ENCODE measurements at places on chromosomes 4 and X.

GRCh38 chrX:3271183-3271833, 75.1 kb downstream of the MXRA5 start:
- DNase-seq = no peak

GRCh38 chr4:94262163-94263016, 54.7 kb downstream of the SMARCAD1 start:
- no peak for DNase-seq

DNA sequence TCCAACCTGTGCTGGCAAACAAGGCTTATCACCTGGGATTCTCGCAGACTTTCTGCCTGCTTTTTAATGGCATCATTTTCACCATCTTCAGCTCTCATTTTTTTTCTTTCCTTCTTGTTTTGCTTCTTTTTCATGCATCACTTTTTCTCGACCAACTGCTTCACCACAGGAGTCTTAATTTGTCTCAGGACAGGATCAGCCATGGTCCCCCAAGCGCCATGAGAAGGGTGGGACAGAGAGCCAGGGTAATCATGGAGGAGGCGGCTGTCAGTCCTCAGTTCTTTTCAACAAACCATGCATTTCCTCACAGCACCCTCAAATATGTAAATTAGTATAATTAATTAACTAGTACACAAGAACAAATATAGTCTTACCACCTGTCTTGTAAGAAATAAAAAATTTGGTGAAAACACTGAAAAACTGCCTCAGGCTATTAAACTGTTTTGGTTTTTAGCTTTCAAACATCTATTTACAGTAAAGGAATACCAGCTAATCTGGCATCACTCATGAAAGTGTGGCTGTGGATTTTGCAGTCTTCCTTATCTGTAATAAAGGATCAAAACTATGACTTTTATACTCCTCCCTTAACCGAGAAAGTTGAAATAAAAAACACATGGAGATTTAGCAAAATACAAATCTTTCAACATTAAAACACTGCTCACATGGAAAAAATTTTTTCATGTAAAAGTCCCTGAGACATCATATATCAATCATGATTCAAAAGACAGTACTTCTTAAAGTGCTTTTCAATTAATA, 19.1 kb downstream of the EIF4E start:
- DNase-seq = no peak

DNA sequence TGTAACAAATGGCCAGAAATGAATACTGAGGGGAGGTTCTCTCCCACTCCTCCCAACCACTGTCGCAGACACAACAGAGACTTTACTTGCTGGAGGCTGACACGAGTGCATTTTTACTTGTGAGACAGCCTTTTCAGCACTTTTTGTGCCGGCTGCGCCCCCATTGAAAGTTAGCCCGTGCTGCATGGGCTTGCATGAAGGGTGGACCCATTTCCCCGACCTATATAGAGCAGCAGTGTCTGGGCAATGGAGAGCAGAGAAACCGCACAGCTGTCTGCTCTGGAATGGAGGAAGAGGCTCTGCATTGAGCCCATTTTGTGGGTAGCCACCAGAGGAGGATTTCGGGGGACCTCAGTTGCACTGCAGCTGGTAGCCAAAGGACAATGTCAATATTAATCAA, 208.8 kb downstream of the UGT8 start:
- no peak for DNase-seq

GRCh38 chr4:86319390-86319789, 40.5 kb downstream of the MAPK10 start:
- no peak for DNase-seq

GRCh38 chrX:118212817-118213183, 96.2 kb upstream of the KLHL13 start:
- no peak for DNase-seq
